ENCODE measurements at places on chromosomes 3 and 15. TPM values are rescaled to one million over a fixed set of nuclear protein-coding genes. Genes with fewer than 3 reads are reported as not detected.

Gene CLSTN2
- 0.03 TPM for total RNA-seq

Gene PLSCR5
- not detected for total RNA-seq

Gene GP9
- total RNA-seq = not detected

Gene ROPN1
- total RNA-seq = not detected

Gene TNFSF10
- not detected for total RNA-seq

Gene CX3CR1
- total RNA-seq = not detected

Gene INKA1
- total RNA-seq = 1.1 TPM

Gene FGF12
- total RNA-seq = 0.60 TPM

Gene GOLGA6L10
- 0.50 TPM for total RNA-seq

Gene PAK2
- 55.4 TPM for total RNA-seq

Gene SCG3
- total RNA-seq = not detected

Gene ITIH1
- total RNA-seq = not detected

Gene MASP1
- total RNA-seq = not detected

Gene TMCO5A
- not detected for total RNA-seq

Gene FBN1
- total RNA-seq = 6.8 TPM

Gene UROC1
- total RNA-seq = not detected

Gene TIPARP
- total RNA-seq = 56.3 TPM

All from A549 treated with GW870086 at 1 μM for 4 hours (cell line).